ENCODE measurements at places on chromosomes 6 and 20. TPM values are rescaled to one million over a fixed set of nuclear protein-coding genes. Genes with fewer than 3 reads are reported as not detected.

Gene RBPJL
- not detected for polyA plus RNA-seq

Gene TGM2
- 31.7 TPM for polyA plus RNA-seq

Gene AKAP12
- 166 TPM for polyA plus RNA-seq

Gene PNLDC1
- polyA plus RNA-seq = 0.25 TPM

Gene CFAP206
- 4.6 TPM for polyA plus RNA-seq

Gene PREX1
- 12.8 TPM for polyA plus RNA-seq

Gene OPRM1
- not detected for polyA plus RNA-seq

Gene RPL10A
- 2,099 TPM for polyA plus RNA-seq

Gene SEL1L2
- polyA plus RNA-seq = 0.39 TPM

Gene PRDM1
- 3.0 TPM for polyA plus RNA-seq

Gene SUMO4
- polyA plus RNA-seq = 0.76 TPM

Gene PI16
- 1.4 TPM for polyA plus RNA-seq

Gene CST2
- not detected for polyA plus RNA-seq

Gene SEMG1
- polyA plus RNA-seq = not detected
